ENCODE measurements at places on chromosomes 16 and 17.

- no peak overlapping the region for H3K4me3 ChIP-seq
- peaks cover 3% of the 10 kb centered on the region for H3K36me3 ChIP-seq
- peak overlapping the region; percentile 74 for H3K27ac ChIP-seq
- DNase-seq: no peak
- H3K27me3 ChIP-seq: no peaks in the 10 kb centered on the region
Observed at GRCh38 chr17:924711-925475, 54.7 kb downstream of the NXN start.

- no peaks in the 10 kb centered on the region for H3K4me1 ChIP-seq
- DNase-seq: no peak
- H3K36me3 ChIP-seq: no peaks in the 10 kb centered on the region
- no peak overlapping the region for H3K4me3 ChIP-seq
- no peak overlapping the region for H3K27ac ChIP-seq
Observed at GRCh38 chr17:73976676-73977521, 226.6 kb upstream of the RPL38 start.

DNA sequence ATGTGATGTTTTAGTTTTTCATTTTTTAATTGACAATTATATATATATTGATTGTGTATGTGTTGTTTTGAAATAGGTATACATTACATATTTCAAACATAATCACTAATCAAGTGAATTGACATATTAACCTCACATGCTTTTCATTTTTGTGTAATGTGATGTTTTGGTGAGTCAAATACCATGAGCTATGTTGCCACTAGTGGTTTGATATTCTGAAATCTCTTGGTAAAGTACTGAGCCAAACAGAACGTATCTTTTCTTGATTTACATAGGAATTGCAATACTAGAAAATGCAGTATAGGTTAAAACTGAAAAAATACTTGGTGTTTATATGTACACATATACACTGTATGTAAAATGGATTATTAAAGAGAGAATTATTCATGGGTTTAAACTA, 65.2 kb upstream of the SIAH1 start:
- DNase-seq: no peak
- H3K27me3 ChIP-seq: no peaks in the 10 kb centered on the region
- H3K4me1 ChIP-seq: no peaks in the 10 kb centered on the region
- H3K36me3 ChIP-seq: no peaks in the 10 kb centered on the region

DNA sequence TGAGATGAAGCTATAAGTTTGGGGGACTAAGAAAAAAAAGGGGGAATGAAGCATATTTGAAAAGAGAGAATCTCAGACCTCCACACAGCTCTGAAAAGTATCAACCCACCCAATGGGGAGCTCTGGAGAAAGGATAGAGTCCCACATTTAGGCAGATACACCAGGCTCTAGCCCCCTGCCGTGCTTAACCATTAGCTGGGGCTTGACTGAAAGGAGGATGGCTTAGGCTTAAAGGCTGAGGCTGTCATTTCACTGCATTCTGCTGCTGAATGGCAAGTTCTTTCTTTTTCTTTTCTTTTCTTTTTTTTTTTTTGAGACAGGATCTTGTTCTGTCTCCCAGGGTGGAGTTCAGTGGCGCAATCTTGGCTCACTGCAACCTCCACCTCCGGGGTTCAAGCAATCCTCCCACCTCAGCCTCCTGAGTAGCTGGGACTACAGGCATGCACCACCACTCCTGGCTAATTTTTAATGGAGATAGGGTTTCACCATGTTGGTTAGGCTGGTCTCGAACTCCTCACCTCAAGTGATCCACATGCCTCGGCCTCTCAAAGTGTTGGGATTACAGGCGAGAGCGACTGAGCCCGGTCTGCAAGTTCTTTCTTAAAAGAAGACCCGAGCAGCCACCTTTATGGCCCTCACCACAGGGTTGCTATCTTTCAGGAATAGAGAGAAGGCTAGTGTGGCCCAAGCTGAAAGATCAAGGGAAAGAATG, 9.0 kb upstream of the MMP2 start:
- no peak for DNase-seq
- no peaks in the 10 kb centered on the region for H3K27me3 ChIP-seq
- H3K4me1 ChIP-seq: peaks cover 41% of the 10 kb centered on the region
- H3K36me3 ChIP-seq: no peaks in the 10 kb centered on the region
- H3K4me3 ChIP-seq: no peak overlapping the region
- peak overlapping the region; percentile 91 for H3K27ac ChIP-seq

GRCh38 chr17:64635647-64636305, 26.3 kb downstream of the SMURF2 start:
- no peaks in the 10 kb centered on the region for H3K27me3 ChIP-seq
- no peak for DNase-seq
- H3K36me3 ChIP-seq: no peaks in the 10 kb centered on the region
- H3K4me1 ChIP-seq: no peaks in the 10 kb centered on the region
- no peak overlapping the region for H3K4me3 ChIP-seq
- H3K27ac ChIP-seq: no peak overlapping the region

- peak overlapping the region; percentile 75 for H3K27ac ChIP-seq
- 0 out of 2 replicates have a peak, but pooled peaks cover 7% of the 10 kb centered on the region for H3K4me1 ChIP-seq
- DNase-seq: no peak
Observed at GRCh38 chr16:30369091-30369937, 980 bp downstream of the TBC1D10B start.

DNA sequence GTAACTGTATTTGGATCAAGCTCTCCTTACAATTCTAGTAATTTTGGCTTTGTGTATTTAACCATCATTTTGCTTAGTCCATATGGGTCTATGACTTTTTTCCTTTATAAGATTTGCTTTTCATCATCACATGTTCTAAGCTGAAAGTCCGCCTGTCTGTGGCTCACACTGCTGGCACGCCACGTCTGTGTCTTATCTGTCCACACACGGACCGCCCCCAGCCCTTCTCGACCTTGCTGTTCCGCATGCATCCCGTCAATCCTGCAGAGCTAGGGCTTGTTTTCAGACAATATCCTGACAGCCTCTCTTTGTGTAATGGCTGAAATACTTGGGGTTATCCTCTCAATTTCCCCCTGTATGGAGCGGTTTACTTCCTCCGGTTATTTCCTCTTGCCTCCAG, 8.4 kb upstream of the ALDH3A1 start:
- no peaks in the 10 kb centered on the region for H3K27me3 ChIP-seq
- H3K4me3 ChIP-seq: no peak overlapping the region
- no peak overlapping the region for H3K27ac ChIP-seq
- H3K36me3 ChIP-seq: no peaks in the 10 kb centered on the region

GRCh38 chr16:4682084-4682591, 11.2 kb upstream of the NUDT16L1 start:
- H3K4me3 ChIP-seq: no peak overlapping the region
- no peak for DNase-seq
- no peaks in the 10 kb centered on the region for H3K27me3 ChIP-seq
- H3K4me1 ChIP-seq: no peaks in the 10 kb centered on the region

- H3K27me3 ChIP-seq: no peaks in the 10 kb centered on the region
- peaks cover 8% of the 10 kb centered on the region for H3K4me1 ChIP-seq
- no peak overlapping the region for H3K4me3 ChIP-seq
- H3K36me3 ChIP-seq: no peaks in the 10 kb centered on the region
- H3K27ac ChIP-seq: no peak overlapping the region
Observed at GRCh38 chr16:74574146-74574545, 32.8 kb downstream of the GLG1 start.

DNA sequence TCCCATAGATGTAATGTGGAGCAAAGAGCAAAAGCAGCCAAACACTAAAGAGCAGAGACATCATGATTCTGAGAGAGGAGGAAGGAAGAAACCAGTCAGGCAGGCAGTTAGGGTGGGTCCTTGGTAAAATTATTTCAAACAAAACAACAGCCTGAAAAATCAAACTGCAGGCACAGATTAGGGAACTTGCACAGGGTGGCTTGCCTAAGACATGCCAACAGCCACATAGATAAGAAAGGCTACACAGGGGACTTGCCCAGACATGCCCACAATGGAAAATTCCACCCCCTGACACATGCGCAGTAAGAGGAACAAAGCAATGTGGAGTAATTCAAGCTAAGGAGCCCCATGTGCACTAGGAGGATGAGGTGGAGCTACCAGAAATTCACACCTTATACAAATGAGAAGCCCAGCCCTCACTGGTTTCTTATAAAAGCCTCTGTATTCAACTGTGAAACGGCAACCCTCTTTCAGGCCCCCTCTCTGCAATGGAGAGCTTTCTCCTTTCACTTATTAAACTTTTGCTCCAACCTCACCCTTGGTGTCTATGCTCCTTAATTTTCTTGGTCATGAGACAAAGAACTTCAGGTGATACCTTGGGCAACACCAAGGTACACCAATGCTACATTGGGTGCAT, 7.3 kb upstream of the GAS7 start:
- no peaks in the 10 kb centered on the region for H3K36me3 ChIP-seq
- no peak for DNase-seq
- no peaks in the 10 kb centered on the region for H3K27me3 ChIP-seq
- H3K4me3 ChIP-seq: no peak overlapping the region

GRCh38 chr17:19321481-19322128, 40.9 kb downstream of the B9D1 start:
- no peaks in the 10 kb centered on the region for H3K4me1 ChIP-seq
- no peak overlapping the region for H3K27ac ChIP-seq
- H3K4me3 ChIP-seq: no peak overlapping the region
- no peaks in the 10 kb centered on the region for H3K27me3 ChIP-seq
- H3K36me3 ChIP-seq: no peaks in the 10 kb centered on the region

GRCh38 chr17:33135691-33136090, 144.0 kb downstream of the SPACA3 start:
- no peaks in the 10 kb centered on the region for H3K36me3 ChIP-seq
- no peak overlapping the region for H3K27ac ChIP-seq
- no peaks in the 10 kb centered on the region for H3K27me3 ChIP-seq
- no peaks in the 10 kb centered on the region for H3K4me1 ChIP-seq
- DNase-seq: no peak

DNA sequence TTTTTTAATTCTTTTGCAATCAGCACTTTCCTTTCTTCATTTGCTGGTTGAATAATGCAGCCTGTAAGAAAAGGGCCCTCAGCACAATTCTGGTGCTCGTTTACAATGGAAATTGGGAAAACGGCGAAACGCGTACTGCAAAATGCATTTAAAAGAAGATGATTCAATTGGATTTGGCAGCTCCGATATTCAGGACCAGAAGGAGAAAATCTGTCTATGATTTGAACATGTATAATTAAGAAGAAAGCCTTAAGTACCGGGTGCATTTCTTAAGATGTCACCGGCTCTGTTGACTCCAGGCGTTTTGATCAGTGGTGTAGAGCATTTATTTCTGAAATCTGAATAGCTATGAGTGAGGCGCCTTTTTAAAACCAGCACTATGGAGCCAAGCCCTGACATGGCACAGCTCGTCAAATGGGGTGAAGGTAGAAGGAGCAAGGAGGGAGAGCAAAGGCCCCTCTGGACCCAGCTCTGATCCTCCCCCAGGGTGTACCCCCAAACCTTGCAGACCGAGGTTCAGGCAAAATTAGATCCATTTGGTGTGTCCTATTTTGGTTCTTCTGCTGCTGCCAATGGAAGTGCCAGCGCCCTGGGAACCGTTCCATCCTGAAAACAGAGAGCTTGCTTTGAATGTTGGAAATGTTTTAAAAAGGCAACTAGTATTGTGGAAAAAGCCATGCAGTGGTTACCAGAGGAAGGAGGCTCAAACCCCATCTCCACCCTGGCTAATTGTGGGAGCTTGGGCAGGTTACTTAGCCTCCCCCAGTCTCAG, 161.4 kb upstream of the RPL38 start:
- peaks cover 2% of the 10 kb centered on the region for H3K4me1 ChIP-seq
- H3K27ac ChIP-seq: no peak overlapping the region
- H3K27me3 ChIP-seq: peaks cover under 1% of the 10 kb centered on the region
- H3K4me3 ChIP-seq: no peak overlapping the region
- no peak for DNase-seq

DNA sequence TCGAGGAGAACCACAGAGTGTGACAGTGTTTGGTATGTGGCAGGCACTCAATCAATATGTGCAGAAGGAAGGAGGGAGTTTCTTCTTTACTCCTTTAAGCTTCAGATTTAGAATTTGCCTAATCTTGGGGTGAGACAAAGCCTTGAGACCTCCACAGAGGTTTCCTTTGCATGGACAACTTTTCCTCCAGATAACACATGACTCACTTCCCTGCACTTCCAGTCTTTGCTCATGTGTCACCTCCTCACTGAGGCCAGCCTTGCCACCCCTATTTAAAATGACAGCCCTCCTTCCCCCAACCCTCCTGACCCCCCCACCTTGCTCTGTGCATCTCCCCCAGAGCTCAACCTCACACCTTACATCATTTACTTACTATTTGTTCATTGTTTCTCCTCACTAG, 17.4 kb upstream of the NOS2 start:
- H3K4me3 ChIP-seq: no peak overlapping the region
- no peaks in the 10 kb centered on the region for H3K36me3 ChIP-seq
- H3K27me3 ChIP-seq: no peaks in the 10 kb centered on the region
- H3K4me1 ChIP-seq: no peaks in the 10 kb centered on the region
- no peak for DNase-seq
- H3K27ac ChIP-seq: no peak overlapping the region

- H3K27me3 ChIP-seq: no peaks in the 10 kb centered on the region
- peak overlapping the region; percentile 59 for H3K27ac ChIP-seq
- DNase-seq: no peak
- H3K4me1 ChIP-seq: peaks cover 33% of the 10 kb centered on the region
- no peak overlapping the region for H3K4me3 ChIP-seq
- peaks cover 9% of the 10 kb centered on the region for H3K36me3 ChIP-seq
Observed at GRCh38 chr17:45284176-45285140, 22.6 kb upstream of the SPATA32 start.

DNA sequence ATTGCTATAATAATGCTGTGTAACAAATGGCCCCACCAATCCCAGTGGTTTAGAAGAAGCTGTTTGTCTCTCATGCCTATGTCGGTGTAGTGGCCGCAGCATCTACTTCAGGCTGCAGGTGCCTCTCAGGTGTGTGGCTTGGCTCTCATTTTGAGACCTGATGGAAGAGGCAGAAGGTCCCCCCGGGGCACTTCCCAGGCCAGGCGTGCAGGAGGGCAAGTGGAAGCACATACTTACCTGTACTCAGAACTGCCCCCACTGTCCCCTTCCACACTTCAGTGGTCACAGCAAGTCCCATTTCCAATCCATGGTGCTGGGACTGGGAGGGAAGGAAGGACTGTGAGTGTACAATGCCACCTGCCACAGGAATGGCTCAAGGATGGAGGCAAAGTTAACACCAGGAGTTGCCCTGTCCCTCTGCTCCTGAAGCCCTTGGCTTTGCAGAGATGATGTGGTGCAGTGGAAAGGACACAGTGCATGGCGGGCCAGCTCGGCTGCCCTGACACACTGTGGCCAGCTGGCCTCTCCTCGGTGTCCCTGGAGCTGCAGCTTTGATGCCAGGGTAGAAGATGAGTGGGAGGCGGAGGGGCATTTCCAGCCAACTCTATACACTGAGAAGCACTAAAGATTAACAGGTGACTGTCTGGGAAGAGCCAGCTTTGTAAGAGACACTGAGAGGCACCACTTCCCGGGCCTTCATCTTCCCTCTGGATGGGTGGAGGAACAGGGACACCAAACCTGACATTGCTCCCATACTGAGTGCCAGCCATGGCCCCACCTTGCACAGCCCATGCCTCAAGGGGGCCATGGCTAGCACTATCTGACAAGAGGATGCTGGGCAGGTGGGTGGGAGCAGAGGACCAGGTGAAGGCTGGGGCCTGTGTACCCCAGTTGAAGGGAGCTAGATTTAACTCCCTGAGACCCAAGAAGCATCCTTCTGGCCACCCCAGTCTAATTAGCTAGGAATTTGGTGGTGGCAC, 105.9 kb downstream of the METRNL start:
- no peak for DNase-seq
- H3K27ac ChIP-seq: no peak overlapping the region
- no peak overlapping the region for H3K4me3 ChIP-seq
- H3K27me3 ChIP-seq: no peaks in the 10 kb centered on the region
- H3K4me1 ChIP-seq: no peaks in the 10 kb centered on the region
- no peaks in the 10 kb centered on the region for H3K36me3 ChIP-seq

GRCh38 chr17:75933808-75934207, 7.0 kb downstream of the FBF1 start:
- no peaks in the 10 kb centered on the region for H3K27me3 ChIP-seq
- no peak overlapping the region for H3K27ac ChIP-seq
- DNase-seq: no peak

Data from Panc1 (cell line).